Eye (tissue), 1 donor: ENCODE measurements at places on chromosomes 11 and 22.
A peak's percentile ranks its signal among the peaks of the same experiment; 100 is the strongest.

- DNase-seq = no peak
Measured at GRCh38 chr11:12097219-12097618, 13.2 kb upstream of the MICAL2 start.

- peak; percentile 94 for DNase-seq
Measured at GRCh38 chr11:30917859-30918478, 331.8 kb upstream of the MPPED2 start.

DNA sequence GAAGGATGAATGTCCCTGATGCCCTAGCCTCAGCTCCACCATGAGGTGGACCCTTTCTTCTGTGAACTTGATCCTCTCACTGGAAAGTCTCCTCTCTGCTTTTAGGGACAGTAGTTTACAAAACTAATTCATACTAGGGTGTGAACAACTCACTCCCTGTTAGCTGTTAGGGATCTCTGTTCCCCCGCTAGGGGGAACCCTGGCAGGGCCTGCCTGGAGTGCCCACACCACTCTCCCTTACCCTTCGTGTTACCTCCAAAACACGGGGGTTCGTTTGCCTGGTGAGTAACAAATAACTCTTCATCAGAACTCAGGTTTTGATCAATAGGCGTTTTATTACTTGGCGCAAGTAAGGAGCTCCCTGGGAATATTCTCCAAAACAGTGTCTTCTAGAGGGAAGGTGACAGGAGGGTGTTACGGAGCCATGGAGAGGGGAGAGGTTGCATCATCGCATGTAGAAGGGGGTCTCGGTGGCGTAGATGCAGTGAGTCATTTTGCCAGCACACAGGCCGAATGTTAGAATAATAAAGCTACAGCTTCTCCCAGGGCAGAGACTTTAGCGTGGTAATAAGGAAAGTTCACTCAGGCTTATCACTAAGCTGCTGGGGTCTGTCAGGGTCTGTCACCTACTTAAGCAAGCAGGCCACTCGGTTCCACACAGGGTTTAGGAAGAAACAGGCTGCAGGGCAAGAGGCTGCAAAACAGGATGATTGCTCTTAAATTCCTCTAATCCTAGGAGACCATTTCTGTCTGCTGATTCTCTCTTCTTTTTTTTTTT is 45.8 kb downstream of the C11orf96 start:
- DNase-seq = peak; percentile 35

DNA sequence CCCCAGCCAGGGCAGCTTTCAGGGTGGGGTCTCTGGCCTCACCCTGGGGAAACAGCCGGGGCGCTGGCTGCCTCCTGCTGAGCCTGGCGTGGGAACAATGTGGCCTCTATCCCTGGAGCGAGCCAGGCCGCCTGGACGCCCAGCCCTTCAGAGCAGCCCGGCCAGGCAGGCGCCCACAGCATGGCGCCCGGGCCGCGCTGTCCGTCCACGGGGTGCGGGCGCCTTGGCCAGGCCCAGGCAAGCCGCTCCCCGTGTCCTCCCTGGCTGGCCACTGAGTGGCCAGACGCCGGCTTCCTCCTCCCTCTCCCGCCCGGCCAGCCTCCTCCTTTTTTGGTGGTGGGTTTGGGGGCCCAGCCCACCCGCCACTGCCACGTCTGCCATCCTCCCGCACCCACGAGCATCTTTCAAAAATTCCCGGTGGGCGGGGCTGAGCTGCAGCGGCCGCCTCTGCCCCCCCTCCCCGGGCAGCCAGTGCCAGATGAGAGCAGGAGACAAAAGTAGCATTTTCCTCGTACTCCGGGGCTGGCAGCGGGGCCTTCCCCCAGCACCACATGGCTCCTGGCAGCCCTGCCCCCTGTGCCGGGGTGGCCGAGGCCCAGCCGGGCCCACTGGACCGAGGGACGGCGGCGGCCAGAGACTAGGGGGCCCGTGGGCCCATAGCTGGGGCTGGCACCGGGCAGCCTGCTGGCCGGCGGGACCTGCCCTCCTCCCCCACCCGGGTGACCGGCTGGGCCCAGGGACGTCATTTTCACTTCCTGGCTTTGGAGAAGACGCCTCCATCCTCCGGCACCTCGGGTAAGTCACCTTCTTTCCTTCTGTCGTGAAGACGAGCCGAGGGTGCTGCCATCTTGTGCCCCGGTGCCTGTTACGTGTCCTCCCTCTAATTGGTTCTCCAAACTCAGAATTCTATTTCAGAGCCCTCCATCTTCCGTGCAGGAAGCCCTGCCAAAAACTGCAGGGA is 70.2 kb upstream of the PPARA start:
- DNase-seq = no peak

DNA sequence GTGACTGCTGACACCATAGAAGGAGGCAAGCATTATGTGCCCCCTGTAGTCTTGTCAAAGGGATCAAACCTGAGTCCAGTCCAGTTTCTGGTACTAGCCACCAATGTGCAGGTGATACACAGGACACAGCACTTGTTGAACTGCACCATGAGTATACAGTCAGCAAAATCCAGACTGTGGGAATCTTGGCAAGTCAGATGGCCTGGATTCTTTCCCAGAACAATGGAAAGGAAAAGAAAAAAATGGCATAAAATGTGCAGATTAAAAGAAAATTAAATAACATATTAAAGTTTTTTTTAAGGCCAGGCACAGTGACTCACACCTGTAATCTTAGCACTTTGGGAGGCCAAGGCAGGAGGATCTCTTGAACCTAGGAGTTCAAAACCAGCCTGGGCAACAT is 16.8 kb downstream of the CRY2 start:
- DNase-seq = no peak

DNA sequence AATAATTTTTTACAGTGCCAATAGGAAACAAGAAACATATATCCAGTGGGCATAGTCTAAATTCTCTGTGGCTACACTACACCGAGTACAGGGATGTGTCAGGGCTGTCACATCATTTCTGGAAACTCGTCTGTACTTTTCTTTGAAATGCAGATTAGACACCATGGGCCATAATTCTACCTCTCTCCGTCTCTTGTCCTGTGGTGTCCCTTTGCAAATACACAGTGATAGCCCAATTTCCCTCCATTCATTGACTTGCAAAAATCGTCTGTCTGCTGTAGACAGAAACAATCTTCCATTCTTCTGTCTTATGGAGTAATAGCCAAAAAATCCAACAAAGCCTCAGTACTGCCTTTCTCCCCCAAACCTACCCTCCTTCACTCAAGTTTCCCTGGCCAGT is 487.1 kb upstream of the ANO3 start:
- DNase-seq = no peak

DNA sequence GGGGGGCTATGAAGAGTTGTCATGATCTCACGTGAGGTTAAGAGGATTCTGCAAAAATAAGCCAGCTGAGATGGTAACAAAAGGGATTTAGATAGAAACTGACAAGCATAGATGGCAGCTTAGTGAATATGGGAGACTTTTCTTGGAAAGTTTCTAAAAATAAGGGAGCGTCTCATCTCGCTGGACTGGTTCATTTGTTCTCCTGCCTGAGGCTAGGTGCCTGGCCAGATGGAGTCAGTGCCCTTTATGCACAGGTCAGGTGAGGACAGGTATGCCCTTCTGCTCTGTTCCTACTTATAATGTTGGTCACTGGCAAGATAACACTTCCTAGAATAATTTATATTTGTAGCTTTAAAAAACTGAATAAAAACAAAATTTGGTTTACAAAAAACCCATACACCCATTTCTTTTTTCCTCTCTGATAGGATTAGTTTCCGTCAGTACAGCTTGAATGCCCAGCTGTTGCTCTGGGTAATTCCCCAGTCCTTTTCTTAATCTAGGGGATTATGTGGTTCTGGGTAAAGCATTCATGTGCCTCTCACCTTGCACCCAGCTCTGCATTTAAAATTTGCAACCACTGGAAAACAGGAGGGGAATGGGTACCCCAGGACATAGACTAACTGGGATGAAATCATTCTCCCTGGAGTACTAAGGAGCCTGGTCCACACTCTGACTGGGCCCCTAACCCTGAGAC is 90.0 kb downstream of the AMOTL1 start:
- DNase-seq = no peak

DNA sequence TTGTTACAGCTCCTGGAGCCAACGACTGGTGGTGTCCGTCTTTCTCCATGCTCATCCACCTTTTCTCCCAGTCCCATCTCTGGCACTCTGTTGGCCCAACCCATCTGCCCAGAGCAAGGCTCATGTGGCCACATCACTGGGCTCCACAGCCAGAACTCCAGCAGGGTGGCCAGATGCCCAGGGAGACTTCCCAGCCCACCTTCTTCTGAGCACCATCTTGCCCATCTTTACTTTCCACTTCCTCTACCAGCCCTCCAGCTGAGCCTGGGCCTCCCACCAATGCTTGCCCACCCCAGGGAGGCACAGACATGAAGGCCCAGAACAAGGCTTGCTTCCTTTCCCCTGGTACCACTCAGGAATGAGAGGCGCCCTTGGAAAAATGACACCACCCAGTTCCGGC is 116.8 kb downstream of the BUD13 start:
- no peak for DNase-seq

DNA sequence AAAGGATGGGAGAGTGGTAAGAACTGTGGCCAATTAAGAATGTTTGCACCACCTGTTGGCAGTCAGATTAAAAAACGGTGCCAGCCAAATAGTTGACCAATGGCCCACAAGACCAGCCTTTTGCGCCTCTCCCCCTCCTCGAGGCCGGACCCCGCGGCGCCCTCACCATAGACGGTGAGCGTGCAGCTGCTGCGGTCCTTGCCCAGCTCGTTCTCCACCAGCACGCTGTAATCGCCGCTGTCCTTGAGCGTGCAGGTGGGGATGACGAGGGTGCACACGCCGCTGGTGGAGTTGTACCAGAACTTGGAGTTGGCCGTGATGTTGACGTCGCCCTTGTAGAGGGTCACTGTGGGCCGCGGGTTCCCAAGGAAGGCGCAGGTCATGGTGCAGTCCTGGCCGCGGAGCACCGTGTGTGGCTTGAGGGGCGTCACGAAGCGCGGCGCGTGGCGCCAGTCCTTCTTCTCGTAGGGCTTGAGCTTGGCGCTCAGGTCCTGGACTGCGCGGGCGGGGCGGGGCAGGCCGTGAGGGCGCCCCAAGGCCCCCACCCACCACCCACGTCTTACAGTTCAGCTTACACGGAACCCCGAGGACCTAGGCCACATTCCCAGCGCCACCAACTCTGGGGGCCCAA is 7.2 kb downstream of the TMEM86A start:
- DNase-seq = peak; percentile 78

GRCh38 chr11:33391893-33392251 is 134.7 kb downstream of the HIPK3 start:
- DNase-seq = no peak

DNA sequence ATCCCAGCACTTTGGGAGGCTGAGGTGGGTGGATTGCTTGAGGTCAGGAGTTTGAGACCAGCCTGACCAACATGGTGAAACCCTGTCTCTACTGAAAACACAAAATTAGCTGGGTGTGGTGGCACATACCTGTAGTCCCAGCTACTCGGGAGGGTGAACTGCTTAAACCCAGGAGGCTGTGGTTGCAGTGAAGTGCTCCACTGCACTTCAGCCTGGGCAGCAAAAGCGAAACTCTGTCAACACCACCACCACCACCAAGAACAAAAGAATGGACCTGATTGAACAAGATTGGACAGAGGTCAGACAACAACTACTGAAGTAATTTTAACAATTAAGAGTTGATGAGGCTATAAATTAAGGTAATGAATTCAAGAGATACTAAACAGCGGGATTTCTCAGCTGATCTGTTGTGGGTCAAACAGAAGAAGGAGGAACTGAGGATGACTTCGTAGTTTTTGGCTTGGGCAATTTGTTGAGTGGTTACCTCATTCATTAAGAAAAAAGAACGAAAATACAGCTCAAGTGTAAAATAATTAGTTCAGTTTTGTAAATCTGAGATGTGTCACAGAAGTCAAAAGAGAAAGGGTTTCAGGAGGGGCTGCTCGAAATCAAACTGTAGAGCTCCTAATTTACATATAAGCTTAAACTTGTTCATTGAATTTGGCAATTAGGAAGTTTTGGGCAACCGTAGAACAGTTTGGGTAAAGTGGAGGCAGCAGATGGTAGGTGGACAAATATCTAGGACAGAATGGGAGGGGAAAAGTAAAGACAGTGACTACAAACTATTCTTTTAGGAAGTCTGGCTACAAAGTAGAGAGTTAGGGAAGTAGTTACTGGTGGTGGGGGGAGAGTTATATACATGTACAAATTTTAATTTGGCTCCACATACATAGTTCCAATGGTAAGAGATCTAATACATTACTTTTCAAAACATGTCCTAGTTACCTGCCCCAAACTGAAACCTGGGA is 4.5 kb downstream of the IL18 start:
- DNase-seq = no peak

DNA sequence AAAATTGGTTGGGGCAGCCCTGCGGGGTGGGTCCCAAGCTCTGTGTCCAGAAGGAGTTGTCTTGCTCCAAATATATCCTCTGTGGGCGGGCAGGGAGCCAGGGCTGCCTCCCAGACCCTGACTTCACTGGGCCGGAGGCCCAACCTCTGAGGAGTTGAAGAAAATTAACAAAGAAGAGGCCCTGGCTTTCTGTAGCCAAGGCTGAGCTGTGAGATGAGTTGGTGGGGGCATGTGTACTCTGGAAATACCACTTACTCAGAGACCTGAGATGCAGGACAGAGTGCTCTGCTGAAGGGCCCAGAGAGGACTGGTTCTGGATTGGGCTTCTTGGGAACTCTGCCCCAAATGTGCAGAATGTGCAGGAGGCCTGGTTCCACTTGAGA is 96.3 kb downstream of the SWAP70 start:
- DNase-seq = peak; percentile 29

- peak; percentile 92 for DNase-seq
Measured at GRCh38 chr11:61509043-61510029, 787 bp downstream of the LRRC10B start.

DNA sequence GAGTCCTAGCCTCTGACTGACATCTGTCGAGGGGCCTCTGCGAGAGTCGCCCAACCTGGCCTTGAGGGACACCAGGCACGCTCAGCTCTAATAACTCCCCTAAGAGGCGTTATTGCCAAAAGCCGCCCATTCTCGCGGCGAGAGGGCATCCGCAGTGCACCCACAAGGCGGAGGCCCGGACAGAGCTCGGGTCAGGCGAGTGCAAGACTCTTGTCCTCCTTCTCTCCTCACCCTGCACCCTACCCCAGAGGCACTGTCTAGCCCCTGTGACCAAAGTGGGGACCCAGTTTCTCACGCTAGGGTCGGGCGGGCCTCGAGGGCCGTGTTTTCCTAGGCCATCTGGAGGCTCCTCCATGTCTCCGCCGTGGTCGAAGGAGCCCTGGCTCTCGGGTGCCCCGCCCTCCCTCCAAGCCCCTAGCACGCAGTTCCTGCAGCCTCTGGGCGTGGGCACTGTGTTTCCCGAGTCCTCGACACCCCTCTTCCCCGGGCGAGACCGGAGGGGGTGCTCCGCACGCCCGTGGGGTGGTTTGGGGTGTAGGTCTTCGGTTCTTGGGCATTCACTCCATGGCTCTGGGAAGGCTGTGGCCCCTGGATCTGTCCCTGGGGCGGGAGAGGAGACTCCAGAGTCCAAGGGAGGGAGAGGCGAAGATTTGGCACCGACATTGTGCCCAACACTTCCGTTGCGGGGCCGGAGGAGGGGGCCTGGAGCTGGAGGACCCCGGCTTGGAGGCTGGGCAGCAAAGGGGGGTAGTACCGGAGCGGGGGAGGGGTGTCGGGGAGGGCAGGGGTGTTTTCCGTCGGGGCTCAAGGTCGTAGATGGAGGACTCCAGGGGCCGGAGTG is 1.0 kb downstream of the CHRM4 start:
- DNase-seq = peak; percentile 30
